ENCODE measurements at places on chromosomes 11 and 22.

DNA sequence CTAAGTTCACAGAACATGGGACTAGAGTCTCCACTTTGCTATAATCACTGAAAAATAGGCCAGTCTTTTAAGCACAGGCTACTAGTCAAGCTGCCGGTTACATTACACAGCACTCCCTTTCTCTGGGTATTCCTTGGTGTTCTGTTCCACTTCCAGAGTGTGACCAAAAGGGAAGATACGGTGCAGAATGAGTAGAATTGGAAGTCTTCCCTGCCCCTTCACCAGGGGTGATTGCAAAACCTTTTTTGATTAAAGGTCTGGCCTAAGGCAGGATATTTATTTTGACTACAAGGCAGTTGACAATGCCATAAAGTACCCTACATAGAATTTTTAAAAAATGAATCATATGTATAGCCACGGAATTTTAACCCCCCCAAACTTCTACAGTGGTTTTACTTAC is 59.6 kb upstream of the ADORA2A start:
- no peak for DNase-seq

DNA sequence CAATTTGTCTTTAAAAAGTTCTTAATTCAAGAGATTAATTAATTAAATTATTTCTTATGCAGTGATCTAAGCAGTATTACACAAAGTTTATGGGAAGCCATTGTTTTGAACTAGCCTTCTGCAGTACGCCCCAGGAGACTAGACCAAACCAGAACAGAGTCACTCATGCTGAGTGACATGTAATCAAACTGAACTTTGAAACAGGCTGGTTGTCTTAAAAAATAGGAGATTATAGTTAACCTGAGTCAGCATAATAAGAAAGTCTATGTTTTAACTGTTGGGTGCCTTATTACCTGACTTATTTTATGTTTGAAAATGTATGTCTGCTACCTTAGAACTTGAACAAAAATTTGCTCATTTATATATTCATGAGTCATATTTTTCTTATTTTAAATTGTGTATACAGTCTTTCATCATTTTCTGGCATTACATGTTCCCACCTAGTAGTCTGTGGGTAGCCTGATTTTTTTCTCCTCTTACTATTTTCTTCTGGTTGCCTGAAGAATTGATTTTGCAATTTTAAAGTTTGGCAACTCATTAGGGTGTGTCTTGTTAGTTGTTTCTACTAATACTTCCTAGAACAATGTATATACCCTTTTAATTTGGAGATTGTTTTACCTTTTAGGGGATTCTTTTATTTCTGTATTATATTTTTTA is 161.4 kb downstream of the AASDHPPT start:
- no peak for DNase-seq

DNA sequence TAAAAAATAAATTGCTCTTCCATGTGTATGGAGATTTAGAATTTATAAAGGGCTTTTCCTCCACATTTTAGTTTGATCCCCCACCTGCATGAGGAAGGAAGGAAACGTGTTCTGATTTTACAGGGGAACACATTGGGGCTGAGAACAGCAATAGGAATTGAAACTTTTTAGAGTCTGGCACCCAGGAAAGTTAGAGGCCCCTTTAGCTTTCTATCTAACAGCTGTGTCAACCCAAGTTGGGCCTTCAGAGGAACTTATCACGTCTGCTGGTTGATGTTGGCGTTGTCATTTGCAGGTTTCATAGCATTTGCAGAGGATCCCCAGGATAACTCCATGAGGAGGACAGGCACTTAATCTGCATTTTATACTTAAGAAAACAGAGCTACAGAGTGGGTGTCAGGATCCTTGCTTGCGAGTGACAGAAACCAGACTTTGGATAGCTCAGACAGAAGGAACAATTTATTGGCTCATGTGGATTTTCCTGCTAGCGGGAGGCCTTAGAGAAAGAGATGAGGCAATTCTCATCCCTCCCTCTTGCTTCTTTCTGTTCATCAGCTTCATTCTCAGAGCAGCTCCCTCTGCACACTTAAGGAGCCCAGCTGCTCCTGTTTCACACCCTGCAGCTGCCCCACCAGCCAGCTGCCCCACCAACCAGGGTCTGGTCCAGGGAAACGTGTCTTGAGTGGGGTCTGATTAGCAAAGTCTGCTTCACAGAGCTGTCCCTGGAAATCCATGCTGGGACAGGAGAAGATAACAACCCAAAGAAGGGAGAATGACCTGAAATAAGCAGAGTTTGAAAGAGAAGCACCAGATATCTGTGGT is 92.5 kb upstream of the OR4B1 start:
- DNase-seq, result no peak

GRCh38 chr11:37076866-37077265 is 478.8 kb upstream of the RAG2 start:
- no peak for DNase-seq

- no peak for DNase-seq
These were observed 385.9 kb downstream of the INSC start for GRCh38 chr11:15500643-15501042.

DNA sequence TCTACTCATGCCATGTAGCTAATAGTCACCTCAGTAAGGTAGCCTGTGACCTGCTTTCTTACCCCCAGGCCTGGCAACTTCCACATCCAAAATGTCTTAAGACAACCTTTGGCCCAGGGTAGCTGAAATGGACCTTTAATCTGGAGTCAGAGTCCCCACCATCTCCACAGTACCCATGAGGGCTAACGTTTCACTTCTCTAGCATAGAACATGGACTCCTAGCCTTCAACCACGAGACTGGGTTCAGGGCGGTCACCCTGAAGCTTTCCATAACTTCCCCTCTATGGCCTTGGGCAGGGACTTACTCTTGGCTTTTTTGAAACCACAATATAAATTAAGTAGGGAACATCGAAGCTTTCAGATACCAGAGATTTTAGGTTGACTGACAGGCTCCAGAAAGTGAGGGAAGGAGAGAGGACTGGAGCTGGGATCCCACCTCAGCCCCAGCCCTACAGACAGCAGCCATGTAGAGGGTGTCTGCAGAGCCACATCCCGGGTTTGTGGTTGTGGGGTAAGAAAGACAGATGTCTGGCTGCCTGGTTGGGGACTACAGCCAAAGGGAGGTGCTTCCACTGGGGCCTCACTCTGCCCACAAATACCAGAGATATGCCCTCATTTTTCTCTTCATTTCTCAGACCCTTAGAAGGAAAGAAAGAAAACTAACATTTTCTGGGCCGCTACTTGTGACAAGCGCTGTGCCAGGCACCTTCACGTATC is 2.6 kb downstream of the TBC1D10A start:
- no peak for DNase-seq

DNA sequence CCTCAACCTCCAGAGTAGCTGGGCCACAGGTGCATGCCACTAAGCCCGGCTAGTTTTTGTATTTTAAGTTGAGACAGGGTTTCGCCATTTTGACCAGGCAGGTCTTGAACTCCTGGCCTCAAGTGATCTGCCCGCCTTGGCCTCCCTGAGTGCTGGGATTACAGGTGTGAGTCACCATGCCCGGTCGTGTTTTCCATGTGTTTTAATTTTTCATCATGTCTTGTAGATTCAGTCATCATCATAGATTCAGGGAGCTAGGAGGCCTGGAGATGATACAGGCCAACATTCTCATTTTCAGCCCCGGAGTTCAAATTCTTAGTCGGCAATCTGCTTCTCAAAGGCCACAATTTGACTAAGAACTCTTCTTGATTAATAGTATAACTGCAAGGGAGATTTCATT is 73.5 kb upstream of the GRAMD1B start:
- no peak for DNase-seq

DNA sequence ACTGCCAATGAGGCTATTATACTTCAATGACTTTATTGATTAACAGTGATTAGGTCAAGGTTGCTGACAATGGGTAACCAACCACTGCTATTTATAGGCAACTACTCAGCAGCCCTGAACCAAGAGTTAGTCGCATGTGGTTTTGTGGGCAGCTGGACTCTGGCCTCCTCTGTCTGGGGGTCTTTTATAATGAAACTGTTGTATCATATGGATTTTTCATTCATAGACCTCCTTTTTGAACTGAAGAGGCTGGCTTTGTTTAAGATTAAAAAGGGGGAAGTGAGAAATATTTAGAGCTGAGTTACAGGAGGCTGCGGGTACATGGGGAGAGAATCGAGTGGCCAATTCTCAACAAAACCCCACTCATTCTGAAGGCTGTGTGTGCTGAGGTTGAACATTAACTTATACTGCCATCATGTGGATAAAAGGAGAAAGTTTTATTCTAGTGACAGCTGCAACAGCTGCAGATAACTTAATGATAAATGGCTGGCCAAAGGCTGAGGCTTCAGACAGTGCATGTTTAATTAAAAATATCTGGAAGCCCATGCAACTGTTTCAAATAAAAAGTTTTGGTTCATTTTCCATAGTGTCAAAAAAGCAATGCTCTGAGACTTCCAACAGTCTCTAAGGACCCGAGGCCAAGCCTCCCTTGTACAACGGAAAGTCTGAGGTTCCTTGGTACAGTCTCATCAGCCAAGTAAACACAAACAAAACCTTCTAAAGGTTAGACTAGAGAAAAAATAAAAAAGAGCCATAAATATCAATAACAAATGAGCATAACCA is 682.6 kb downstream of the KCNA4 start:
- no peak for DNase-seq

GRCh38 chr11:26675233-26675928 is 46.5 kb downstream of the SLC5A12 start:
- no peak for DNase-seq

- DNase-seq, result no peak
These were observed 61.6 kb downstream of the SIK2 start for GRCh38 chr11:111663820-111664219.

DNA sequence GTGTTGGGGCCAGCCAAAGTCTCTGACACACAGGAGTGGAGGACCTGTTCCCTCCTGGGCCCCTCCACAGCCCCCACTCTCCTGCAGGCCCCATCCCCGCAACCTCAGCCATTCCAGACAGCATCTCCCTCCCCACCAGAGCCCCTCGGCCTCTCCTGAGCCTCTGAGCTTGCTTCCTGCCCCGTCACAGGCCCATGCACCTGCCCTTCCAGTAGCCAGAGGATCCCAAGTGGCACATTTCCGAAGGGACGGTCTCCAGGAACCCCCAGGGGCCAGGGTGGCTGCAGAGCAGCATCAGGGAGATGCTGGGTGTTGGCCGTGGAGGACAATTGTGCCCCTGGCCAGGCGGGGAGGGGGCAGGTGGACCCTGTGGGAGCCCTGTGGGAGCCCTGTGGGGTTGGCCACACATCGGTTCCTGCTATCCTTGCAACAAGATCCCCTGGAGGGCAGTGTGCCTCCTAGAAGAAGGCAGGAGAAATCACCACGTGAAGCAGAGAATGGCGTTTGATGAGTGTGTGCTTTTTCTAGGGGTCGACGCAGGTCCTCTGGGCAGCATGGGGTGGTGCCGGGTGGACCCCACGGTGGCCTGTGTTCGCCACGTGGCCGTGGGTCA is 45.3 kb upstream of the PPARA start:
- no peak for DNase-seq

GRCh38 chr11:85295694-85296271 is 331.4 kb downstream of the DLG2 start:
- DNase-seq, result no peak

DNA sequence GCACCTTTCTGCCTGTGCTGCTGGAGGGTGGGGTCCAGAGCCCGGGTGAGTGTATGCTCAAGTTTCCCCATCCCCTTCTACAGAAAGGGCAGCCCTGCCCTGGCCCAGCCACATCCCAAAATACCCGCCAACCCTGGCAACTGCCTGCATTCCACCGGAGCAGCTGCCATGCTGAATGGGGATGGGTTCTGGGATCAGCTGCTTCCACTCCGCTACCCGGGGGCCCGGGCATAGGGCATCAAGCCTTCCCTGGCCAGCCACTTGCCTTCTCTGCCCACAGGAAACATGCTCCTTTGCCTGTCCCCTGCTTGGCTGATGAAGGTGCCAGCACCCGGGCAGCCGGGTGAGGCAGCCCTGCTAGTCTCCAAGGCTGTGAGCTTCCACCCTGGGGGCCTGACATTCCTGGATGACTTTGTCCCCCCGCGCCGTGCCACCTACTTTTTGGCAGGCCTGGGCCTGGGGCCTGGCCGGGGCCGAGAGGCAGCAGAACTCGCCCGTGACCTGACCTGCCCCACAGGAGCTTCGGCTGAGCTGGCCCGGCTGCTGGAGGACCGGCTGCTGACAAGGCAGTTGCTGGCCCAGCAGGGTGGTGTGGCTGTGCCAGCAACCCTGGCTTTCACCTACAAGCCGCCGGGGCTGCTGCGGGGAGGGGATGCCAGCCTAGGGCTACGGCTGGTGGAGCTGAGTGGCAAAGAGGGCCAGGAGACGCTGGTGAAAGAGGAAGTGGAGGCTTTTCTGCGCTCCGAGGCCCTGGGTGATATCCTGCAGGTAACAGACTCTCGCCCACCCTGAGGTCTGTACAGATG is 3.2 kb downstream of the CARNS1 start:
- no peak for DNase-seq

All from NCI-H524 treated with DMSO at 0.1 percent for 48 hours (cell line).